ENCODE measurements at places on chromosomes 5 and 9.

DNA sequence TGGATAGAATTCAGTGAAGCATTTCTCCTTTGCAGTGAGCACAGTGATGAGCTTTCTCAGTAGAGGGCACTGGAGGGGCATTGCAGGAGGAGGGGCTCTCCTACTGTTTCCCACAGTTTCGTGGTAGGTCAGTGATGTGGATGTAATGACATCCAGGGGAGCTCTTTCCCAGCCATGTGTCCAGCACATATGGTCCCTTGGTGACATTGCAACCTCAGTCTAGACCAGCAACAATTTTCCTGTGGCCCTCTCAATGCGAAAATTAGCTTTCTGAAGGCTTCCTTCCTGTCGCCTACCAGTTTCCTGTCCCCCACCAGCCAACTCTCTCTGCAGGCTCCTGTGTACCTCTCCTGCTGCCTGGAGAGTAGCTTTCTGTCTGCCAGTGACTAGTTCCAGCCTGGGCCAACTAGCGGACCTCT is 6.9 kb upstream of the PDCL start:
- DNase-seq: no peak

GRCh38 chr9:124780060-124780756 is 3.3 kb downstream of the OLFML2A start:
- DNase-seq: no peak

GRCh38 chr5:139410993-139411828 is 7.3 kb upstream of the SPATA24 start:
- DNase-seq: no peak

DNA sequence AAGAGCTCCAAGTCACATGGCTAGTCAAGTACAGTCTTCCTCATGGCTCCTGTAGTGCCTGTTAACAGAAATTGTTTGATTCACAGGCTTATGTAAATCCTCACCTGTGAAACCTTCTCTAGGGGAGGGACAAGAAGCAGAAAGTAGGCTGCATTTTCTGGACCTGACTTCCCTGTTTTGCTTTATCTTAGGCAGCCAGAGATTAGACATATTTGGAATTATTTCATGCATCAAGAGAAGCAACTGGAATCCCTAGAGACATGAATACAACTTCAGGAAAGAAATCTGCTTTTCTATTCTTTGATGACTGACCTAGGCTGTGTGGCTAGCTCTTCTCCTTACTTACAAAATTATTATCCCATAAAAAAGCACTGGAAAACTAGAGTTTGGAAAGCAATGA is 52.3 kb downstream of the CAST start:
- no peak for DNase-seq

GRCh38 chr9:132797861-132798659 is 80.0 kb downstream of the AK8 start:
- DNase-seq: no peak

Measured in NK-92 treated with Interleukin-12 subunit alpha and Interleukin-12 subunit beta, amount 100 ng/mL, for 24 hours (cell line).